ENCODE measurements at places on chromosomes 5 and 9.

DNA sequence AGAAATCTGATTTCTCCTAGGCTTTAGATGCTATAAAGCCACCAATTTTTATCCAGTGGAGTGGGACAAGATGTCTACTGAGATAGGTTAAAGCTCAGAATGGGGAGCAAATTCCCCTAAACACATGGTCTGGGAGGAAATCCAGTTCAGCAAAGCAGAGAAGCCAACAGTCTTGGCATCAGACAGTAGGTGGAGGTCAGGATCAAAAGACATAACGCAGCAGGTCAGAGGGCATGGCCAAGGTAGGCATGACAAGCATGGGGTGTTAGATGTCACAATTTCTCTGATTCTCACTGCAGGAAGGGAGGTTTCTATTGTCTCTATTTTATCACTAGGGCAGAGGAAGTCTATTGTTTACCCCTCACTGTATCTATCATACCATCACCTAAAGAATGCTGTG is 288.2 kb downstream of the ACTL7B start:
- DNase-seq: no peak

GRCh38 chr9:97911528-97911927 is 10.8 kb downstream of the TRMO start:
- no peak for DNase-seq

DNA sequence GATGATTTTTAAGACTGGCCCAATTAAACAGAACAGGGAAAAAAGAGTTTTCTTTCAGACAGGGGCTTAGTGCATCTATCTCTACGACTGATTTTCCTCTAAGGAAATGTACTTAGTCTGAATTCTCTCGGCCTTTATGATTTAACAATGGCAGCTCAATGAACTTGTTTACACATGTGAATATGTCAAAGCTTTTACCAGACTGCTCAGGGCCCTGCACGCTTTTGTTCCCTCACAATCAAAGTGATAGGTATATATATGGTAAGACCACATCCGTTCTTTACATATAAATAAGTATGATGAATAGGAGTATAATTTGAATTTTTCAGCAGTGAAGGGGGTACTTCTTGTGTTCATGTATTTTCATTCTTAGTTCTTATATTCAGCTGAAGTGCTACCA is 27.6 kb downstream of the LEAP2 start:
- DNase-seq: no peak

GRCh38 chr5:448766-449090 is 5.8 kb downstream of the EXOC3 start:
- DNase-seq: no peak

DNA sequence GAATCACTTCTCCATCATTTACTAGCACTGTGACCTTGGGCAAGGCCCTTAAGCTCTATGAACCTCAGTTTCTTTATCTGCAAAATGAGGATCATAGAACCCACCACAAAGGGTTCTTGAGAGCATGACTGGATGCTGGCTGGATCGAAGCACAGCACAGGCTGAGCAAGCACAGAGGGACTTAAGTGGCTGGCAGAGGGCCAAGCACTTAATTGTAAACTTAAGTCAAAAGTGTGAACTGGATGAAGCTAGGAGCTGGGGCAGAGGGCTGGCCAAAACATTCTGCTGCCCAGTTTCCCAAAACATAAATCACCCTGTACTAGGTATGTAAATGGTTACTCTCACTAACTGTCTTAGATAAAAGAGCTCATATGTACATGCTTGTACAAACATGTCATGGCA is 112.3 kb upstream of the WWC1 start:
- no peak for DNase-seq

- DNase-seq: peak; percentile 31
These were observed at the start of gene ADAMTS12 for GRCh38 chr5:33891788-33892619. TSS of gene ADAMTS12 (minus strand) at chr5:33891990. CDS start at chr5:33891856, 134 bp downstream.

- DNase-seq: peak; percentile 13
These were observed 51.8 kb upstream of the CTNNAL1 start for GRCh38 chr9:109064963-109065702.

GRCh38 chr5:142438573-142438972 is 113.8 kb upstream of the SPRY4 start:
- DNase-seq: peak; percentile 8

- DNase-seq: no peak
These were observed 7.8 kb upstream of the RUSC2 start for GRCh38 chr9:35482071-35482470.

- peak; percentile 56 for DNase-seq
These were observed 144.6 kb downstream of the CCDC171 start for GRCh38 chr9:15697446-15697851.

DNA sequence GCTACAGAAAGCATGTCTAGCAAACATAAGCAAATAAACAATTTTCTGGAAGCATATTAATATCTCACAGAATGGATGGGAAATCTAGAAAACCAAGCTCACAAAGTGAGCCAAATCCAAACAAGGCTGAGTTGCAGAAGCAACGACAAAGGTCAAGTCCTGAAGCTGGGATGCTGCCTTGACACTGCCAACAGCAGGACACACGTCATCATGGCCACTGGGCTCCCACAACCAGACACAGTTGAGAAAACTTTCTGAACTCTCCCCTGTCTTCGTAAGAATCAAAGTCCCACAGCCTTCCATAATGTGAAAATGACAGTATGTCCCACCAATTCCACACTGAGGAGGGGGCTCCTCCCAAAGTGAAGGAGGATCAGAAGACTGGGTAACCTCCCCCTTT is 37.6 kb downstream of the EPB41L4A start:
- no peak for DNase-seq

GRCh38 chr5:35819668-35820067 is 37.0 kb upstream of the IL7R start:
- DNase-seq: no peak

GRCh38 chr9:130267930-130268329 is 2.4 kb downstream of the HMCN2 start:
- DNase-seq: no peak

DNA sequence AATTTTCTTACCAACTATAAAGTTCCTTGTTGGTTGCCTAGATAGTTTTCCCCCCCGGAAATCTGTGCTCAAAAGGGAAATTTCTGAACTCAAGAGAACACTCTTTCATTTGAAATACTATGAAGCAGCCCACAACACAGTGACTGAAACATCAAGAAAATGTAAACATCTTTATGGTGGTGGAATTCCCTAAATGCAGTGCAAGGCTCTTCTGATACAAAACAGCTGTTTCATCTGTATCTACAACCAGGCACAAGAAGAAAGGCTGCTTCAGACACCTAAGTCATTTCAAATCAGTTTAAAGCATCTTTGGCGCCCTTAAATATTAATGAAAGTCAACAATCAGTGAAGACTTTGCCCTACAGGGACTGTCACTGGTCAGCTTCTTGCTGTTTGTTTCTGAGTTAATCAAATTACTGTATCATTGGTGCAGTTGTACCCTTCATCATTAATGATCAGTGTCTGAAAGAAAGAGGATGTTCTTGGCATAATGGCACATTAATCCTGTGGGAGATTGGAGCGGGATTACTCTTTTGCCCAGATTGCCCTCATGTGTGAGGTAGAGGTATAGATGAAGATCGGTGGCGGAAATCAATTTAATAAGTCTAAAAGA is 947.0 kb downstream of the NR2F1-AS1 start:
- DNase-seq: no peak

GRCh38 chr5:15493501-15493900 is 6.5 kb upstream of the FBXL7 start:
- DNase-seq: no peak

DNA sequence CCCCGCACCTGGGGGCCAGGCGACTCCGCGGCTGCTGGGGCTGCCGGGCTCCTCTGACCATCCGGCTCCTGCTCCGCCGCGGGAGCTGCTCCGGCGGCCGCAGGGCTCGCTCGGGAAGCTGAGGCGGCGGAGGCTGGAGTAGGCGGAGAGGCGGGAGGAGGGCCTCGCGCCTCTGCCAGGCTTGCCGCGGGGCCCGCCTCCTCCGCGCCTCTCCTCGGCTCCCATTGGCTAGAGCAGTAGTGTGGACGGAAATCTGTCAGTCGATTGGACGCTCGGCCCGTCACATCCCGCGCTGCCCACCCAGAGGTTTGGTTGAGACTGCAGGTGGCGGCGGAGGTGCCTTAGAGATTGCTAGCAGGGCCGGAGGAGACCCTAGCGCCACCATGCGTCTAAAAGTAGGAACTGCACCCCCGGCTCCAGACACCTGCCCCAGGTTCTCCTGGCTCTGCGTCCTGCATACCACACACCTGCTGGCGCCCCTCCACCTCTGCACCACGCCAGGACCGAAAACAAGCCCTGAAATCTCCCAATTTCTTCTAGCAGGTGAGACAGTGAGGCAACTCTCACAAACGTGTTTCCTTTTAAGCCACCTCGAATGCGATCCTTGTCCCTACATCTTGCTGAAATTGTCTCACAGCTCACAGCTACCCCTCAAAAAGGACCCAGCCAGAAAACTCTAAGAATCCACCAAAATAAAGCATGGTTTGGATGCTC is at the start of gene SCAI:
Gene SCAI, minus strand, starts transcription at position 152 of the 714 bp plus-strand sequence. Its CDS starts 91 bp downstream, at position 61.
- peak; percentile 89 for DNase-seq

DNA sequence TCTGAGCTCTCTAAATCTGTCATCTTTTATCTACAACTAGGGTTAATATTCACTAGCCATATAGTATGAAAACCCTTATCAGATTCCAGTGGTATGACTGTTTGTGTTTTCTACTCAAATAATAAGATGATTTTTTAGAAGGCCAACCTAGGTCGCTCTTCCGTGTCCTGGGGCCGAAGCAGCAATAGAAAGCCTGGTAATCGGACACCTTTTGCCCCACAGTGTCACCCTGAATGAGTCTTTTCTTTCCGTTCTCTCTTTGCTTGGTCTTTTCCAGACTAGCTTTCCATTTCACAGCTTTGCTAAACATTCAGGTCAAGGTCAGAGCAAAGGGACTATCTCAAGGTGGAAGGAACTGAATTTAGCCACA is 243.3 kb upstream of the ANKRD55 start:
- DNase-seq: no peak

DNA sequence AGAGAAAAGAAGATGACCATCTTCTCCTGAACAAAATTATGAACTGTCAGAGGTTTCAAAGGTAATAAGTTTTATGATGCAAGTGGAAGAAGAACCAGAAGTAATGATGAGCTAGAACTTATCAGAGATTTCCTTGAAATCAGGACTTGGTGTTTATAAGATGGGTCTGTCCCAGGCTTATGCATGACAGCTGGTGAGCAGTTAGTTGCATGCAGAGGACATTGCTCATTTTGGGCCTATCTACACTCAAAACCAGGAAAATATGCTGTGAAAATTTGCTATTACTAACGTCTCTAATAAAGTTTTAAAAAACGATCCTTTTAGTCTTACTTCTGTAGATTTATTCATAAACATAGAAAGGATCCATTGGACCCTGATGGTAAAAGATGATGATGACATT is 6.6 kb upstream of the STC2 start:
- no peak for DNase-seq

- no peak for DNase-seq
These were observed 15.6 kb upstream of the PTBP3 start for GRCh38 chr9:112349008-112349333.
